Right atrium auricular region (tissue), 2 donors: ENCODE measurements at places on chromosomes 3 and 15. TPM values are rescaled to one million over a fixed set of nuclear protein-coding genes. Genes with fewer than 3 reads are reported as not detected.

The SPG21 gene
- total RNA-seq, result 48.8 TPM

The CAMK1 gene
- 40.2 TPM for total RNA-seq

The SNX22 gene
- 11.9 TPM for total RNA-seq

The ADGRG7 gene
- total RNA-seq, result not detected

The FBXO40 gene
- total RNA-seq, result 187 TPM

The FRMD5 gene
- total RNA-seq, result 52.3 TPM

The MASP1 gene
- total RNA-seq, result 27.6 TPM

The NEIL1 gene
- 6.0 TPM for total RNA-seq

The PTH1R gene
- 10.1 TPM for total RNA-seq

The AGTR1 gene
- total RNA-seq, result 35.2 TPM

The SPATA12 gene
- total RNA-seq, result not detected

The ROBO2 gene
- total RNA-seq, result not detected

The PRTG gene
- total RNA-seq, result 3.3 TPM

The CAMK2N2 gene
- not detected for total RNA-seq

The LNP1 gene
- 5.4 TPM for total RNA-seq

The COLQ gene
- 38.3 TPM for total RNA-seq

The FOXB1 gene
- total RNA-seq, result not detected

The COL6A6 gene
- 0.83 TPM for total RNA-seq

The HYAL3 gene
- 0.74 TPM for total RNA-seq

The FNDC3B gene
- total RNA-seq, result 69.3 TPM

The DNAJA4 gene
- 78.0 TPM for total RNA-seq

The SLC2A2 gene
- total RNA-seq, result not detected

The RAB6B gene
- total RNA-seq, result 9.5 TPM

The C15orf62 gene
- total RNA-seq, result not detected

The HTR3E gene
- not detected for total RNA-seq

The SERINC4 gene
- total RNA-seq, result 0.71 TPM

The CLDN16 gene
- 0.16 TPM for total RNA-seq

The CYP8B1 gene
- total RNA-seq, result not detected

The IQCF5 gene
- not detected for total RNA-seq

The FAM81A gene
- total RNA-seq, result 2.0 TPM

The B3GNT5 gene
- total RNA-seq, result 2.0 TPM

The TTLL3 gene
- total RNA-seq, result 13.1 TPM

The LEKR1 gene
- total RNA-seq, result 0.20 TPM

The GPR160 gene
- total RNA-seq, result 0.96 TPM

The ADAMTS9 gene
- total RNA-seq, result 20.2 TPM

The REC114 gene
- total RNA-seq, result 4.6 TPM

The TRPM1 gene
- total RNA-seq, result not detected

The ZNF660 gene
- total RNA-seq, result 1.1 TPM

The SNX33 gene
- 10.3 TPM for total RNA-seq

The NR2E3 gene
- total RNA-seq, result not detected

The ENTPD3 gene
- 0.12 TPM for total RNA-seq

The CCR1 gene
- total RNA-seq, result 8.9 TPM

The ITPKA gene
- 0.90 TPM for total RNA-seq

The CCR9 gene
- not detected for total RNA-seq

The CCDC33 gene
- not detected for total RNA-seq

The PIERCE2 gene
- total RNA-seq, result 5.6 TPM

The NDUFB4 gene
- total RNA-seq, result 274 TPM

The RPL29 gene
- 658 TPM for total RNA-seq

The GRAMD1C gene
- total RNA-seq, result 1.2 TPM

The RLBP1 gene
- not detected for total RNA-seq

The CCDC80 gene
- total RNA-seq, result 94.4 TPM

The RAD51 gene
- total RNA-seq, result 0.30 TPM

The NOP10 gene
- total RNA-seq, result 120 TPM

The CHRD gene
- 13.4 TPM for total RNA-seq

The SYNPR gene
- 8.3 TPM for total RNA-seq

The WDR93 gene
- not detected for total RNA-seq

The HAPLN3 gene
- total RNA-seq, result 3.6 TPM
